HCEC 1CT (cell line): ENCODE measurements at places on chromosomes 6 and 20.

DNA sequence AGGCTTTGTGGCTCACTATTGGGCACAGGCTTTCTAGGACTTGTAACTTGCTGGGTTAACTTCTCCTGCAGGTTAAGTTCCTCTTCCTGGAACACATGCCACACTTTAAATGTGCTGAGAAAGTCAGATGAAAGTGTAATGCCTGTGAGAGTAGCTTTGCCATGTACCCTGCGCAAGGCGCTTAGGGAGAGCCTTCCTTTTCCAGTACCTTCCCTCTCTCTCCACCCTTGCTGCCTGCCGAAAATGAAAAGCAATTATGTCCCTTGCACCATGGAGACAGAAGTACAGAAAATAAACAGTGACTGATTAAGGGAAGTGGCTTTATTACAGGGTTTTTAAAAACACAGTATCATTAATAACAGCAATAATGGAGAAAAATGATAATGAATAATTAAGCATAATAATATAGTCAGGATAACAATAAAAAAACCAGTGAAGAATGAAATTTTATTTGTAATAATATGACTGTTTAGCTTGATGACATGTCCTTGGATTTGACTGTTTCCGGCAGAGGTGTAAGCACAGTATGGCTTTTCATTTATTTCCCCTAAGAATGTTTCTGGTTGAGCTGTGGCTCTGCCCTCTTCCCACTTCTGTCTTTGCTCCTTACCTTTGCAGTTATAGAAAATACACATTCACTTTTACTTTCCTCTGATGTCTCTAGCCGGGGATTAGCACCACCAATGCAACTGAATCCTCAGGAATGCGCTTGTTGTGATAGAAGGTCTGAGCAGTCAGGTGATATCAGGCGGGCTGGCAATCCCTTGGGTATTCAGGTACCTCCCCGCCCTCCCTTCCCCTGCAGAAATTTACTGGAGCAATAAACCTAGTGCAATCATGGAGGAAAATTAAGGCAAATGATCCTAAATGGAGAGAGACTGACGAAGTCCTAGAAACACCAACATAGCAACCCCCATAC is 472.3 kb upstream of the CITED2 start:
- no peak for DNase-seq

GRCh38 chr6:137657351-137657911 is 163.2 kb upstream of the OLIG3 start:
- DNase-seq: no peak

DNA sequence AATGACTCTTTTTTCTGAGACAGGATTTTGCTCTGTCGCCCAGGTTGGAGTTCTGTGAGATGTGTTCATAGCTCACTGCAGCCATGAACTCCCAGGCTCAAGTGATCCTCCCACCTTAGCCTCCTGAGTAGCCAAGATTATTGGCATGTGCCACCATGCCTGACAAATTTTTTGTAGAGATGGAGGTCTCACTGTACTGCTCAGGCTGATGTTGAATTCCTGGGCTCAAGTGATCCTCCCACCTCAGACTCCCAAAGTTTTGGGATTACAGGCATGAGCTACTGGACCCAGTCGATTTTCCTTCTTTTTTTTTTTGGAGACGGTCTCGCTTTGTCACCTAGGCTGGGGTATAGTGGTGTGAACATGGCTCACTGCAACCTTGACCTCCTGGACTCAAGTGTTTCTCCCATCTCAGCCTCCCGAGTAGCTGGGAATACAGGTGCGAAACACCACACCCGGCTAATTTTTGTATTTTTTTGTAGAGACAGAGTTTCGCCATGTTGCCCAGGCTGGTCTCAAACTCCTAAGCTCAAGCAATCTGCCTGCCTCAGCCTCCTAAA is 24.3 kb downstream of the BCL2L1 start:
- no peak for DNase-seq

GRCh38 chr6:101582792-101583191 is 189.3 kb downstream of the GRIK2 start:
- no peak for DNase-seq

GRCh38 chr6:67640484-67640883 is 994.6 kb upstream of the ADGRB3 start:
- DNase-seq: peak; percentile 48

GRCh38 chr6:159279790-159280277 is 110.6 kb downstream of the FNDC1 start:
- no peak for DNase-seq

- no peak for DNase-seq
Observed at GRCh38 chr20:11170565-11170964, 496.8 kb upstream of the JAG1 start.

GRCh38 chr6:111517965-111518364 is 34.9 kb upstream of the REV3L start:
- no peak for DNase-seq

GRCh38 chr6:159815410-159815809 is 15.3 kb downstream of the PNLDC1 start:
- DNase-seq: no peak

DNA sequence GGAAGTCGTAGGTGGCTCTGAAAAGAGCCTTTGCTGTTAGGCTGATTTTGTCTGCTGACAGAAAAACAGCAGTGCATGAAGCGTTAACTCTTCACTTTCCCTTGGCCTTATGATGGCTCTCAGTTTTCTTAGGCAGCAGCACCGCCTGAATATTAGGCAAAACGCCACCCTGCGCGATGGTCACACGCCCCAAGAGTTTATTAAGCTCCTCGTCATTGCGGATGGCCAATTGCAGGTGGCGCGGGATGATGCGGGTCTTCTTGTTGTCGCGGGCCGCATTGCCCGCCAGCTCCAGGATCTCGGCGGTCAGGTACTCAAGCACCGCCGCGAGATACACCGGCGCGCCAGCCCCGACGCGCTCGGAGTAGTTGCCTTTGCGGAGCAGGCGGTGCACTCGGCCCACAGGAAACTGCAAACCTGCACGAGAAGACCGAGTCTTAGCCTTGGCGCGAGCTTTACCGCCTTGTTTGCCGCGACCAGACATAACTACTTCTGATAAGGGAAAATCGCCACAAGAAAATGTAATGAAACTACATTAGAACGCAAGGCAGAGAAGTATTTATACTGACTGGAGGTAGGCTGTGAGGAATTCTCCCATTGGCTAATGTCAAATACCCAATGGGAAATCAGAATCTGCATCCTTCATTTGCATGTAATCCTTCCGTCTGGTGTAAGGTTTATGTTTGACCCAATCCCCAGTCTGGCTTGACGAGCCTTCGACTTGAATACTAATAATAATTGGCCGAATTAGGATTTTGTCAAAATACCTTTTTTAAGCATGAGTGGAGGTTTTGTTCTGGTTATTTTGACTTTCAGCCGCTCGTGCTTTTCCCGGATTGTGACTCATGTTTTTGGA is 53.9 kb upstream of the HFE start:
- peak; percentile 99 for DNase-seq

- no peak for DNase-seq
Observed at GRCh38 chr6:157095569-157095968, 227.8 kb downstream of the TMEM242 start.

GRCh38 chr6:153816366-153816765 is 222.7 kb upstream of the OPRM1 start:
- no peak for DNase-seq

DNA sequence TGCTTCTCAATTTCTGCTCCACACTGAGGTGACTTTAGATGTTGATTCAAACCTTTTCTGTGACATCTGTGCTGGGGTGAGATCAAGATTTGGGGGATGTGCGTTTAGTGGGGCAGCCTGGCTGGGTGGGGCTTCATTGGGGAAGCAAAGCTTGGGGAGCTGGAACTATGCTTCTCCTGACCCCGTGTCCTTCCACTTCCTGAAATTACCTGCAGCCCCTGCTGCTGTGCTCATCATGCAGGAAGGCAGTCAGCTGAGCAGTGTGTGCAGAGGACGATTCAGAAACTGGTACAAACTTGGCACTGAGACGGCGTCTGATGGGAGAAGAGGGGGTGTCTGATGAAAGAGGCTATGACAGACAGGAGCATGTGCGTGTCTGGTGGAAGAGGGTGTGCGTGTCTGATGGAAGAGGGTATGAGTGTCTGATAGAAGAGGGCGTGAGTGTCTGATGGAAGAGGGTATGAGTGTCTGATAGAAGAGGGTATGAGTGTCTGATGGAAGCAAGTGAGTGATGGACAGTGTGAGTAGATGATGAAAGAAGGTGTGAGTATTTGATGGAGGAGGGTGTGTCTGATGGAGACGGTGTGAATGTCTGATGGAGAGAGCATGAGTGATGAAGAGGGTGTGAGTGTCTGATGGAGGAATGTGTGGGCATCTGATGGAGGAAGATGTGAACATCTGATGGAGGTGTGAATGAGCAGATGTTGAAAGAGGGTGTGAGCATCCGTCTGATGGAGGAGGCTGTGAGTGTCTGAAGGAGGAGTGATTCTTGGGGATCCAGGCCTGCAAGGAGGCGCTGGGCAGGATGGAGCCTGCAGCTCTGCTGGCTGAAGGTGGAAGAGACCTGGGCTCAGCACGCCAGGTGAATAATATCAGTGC is 103.4 kb downstream of the SYCP2 start:
- no peak for DNase-seq

DNA sequence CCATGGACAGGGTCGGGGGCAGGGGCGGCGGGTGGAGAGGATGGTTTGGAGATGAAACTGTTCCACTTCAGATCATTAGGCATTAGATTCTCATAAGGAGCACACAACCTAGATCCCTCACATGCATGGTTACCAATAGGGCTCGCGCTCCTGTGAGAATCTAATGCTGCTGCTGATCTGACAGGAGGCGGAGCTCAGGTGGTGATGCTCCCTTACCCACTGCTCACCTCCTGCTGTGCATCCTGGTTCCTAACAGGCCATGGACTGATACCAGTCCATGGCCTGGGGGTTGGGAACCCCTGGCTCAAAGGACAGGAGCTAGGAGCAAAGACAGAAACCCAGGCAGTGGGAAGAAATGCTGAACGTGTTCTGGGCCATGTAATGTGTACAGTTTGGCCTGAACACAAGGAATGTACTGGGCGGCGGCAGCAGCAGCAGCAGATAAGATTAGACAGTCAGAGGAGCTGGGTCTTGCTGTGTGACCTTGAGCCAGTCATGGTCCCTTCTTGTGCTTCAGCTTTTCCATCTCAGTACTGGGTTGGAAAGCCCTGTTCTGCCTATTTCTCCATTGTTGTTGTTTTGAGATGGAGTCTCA is 4.7 kb upstream of the SPAG4 start:
- DNase-seq: no peak

- peak; percentile 30 for DNase-seq
Observed at GRCh38 chr6:133062696-133063306, 178.4 kb upstream of the EYA4 start.

GRCh38 chr20:33034901-33035492 is 3.5 kb downstream of the BPIFB6 start:
- no peak for DNase-seq

GRCh38 chr6:38427492-38428210 is 212.1 kb downstream of the BTBD9 start:
- DNase-seq: no peak

GRCh38 chr6:80767808-80768207 is 661.3 kb downstream of the BCKDHB start:
- peak; percentile 93 for DNase-seq

GRCh38 chr20:1210501-1210900 is 7.2 kb downstream of the C20orf202 start:
- no peak for DNase-seq

DNA sequence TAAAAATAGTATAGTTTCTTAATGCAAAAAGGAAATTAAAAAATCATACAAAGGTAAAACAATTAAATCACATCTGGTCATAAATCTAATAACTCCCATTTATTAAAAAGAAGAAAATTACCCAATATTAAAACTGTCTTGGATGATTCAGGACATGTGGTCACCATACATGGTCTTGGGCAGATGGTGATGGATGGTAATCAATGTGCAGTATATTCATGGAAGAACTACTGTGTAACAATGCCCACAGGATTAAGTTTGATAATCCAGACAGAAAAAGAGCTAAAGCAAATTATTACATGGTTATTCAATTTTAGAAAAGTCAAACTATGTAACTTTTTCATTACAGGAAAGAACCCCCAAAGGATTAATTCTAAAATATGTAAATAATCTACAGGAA is 480.6 kb downstream of the QKI start:
- no peak for DNase-seq

GRCh38 chr6:158068156-158068892 is 86.7 kb downstream of the SYNJ2 start:
- DNase-seq: no peak

- DNase-seq: peak; percentile 48
Observed at GRCh38 chr6:38973178-38974057, 75.2 kb upstream of the GLP1R start.

DNA sequence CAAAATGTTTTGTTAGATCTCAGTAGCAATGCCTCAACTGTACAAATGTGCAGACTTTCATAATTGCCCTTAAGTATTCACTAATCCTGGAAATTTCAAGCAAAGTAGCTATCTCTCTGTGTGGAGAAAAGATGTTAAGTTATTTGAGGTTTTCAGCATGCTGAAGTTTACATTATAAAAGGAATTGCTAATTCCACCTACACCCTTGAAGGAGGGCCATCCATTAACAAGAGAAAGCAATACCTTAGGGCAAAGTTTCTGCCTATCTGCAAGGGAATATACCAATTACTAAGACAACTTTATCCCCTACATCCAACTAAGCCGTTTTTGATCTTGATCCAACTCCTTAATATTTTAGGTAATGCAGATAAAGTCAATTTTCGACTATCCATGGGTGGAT is 380.7 kb upstream of the BTBD3 start:
- no peak for DNase-seq

- DNase-seq: peak; percentile 5
Observed at GRCh38 chr20:32829311-32830005, 9.7 kb downstream of the MAPRE1 start.

GRCh38 chr6:73710470-73710869 is 14.5 kb downstream of the CD109 start:
- peak; percentile 58 for DNase-seq

DNA sequence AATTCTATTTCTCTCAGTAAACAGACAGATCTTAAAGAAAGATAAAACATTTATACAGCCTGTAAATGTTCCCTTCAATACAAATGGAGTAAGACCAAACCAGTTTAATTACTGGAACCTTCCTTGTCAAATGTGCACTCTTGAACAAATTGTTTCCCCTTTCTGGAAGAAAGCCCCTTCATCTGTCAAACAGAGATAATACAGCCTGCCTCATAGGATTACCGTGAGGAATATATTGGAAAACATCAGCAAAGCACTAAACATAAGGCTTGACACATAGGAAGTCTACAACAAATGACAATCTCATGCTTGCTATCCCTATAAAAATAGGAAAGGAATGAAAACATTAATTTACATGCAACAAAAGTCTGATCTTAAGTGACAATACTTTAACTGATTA is 173.8 kb downstream of the PTPRK start:
- DNase-seq: no peak

GRCh38 chr20:46931699-46932098 is 37.1 kb downstream of the EYA2 start:
- DNase-seq: no peak
